RPMI7951 (cell line): ENCODE measurements at places on chromosomes 2 and 18. TPM values are rescaled to one million over a fixed set of nuclear protein-coding genes. Genes with fewer than 3 reads are reported as not detected.

DNA sequence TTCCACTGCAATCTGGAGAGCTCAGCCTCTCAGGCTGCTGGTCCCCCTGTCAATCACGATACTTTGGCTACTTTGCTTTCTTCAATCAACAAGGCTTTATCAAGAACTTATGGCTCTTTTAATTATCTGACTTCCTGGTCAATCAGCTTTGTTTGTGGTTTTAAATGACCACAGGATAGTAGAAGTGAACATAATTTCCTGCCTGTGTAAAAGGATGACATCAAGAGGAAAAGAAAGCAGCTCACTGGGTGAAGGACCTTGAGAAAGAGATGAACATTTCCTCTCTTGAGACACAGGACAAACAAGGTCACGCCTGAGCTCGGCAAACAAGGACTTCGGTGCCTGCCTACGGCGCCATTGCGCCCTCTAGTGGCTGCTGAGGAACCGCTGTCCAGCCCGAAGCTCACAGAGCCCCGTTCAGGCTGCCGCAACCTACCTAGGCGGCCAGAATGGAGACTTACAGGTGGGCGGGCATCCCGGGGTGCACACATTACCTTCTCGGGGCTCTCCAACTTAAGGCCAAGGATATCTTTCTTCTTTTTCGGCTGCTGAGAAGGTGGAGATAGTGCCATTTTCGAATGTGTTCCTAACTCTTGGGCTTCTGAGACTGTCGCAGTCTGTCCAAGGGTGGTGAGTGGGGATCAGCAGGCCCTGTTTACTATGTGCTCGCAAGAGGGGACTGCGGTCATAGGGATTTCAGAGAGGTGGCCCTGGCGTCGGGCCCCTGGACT is 54.0 kb downstream of the IL1RL2 start:
- peak; percentile 93 for DNase-seq

DNA sequence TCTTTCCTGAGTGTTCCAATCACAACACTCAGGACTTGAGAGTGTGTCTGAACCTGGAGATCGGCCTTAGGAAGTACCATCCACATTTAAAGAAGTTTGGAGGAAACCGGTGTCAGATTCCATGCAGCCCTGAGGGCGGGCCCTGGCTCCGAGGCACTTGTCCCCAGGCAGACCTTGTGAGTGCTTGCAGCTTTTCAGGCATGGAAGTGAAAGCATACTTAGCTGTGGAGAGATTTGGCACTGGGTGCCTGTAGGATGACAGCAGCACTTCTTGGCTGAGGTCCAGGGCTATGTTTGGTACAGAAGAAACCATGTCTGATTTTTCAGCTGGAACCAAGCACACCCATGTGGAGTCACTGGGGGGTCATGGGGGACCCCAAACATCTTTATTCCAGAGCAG is 230.8 kb downstream of the SEPTIN10 start:
- peak; percentile 89 for DNase-seq

GRCh38 chr18:23226391-23226790 is 91.1 kb downstream of the CABLES1 start:
- DNase-seq = no peak

GRCh38 chr2:106034325-106034724 is 159.8 kb downstream of the UXS1 start:
- no peak for DNase-seq

- DNase-seq = peak; percentile 39
Measured at GRCh38 chr2:146734042-146734820, 1110.6 kb upstream of the ACVR2A start.

DNA sequence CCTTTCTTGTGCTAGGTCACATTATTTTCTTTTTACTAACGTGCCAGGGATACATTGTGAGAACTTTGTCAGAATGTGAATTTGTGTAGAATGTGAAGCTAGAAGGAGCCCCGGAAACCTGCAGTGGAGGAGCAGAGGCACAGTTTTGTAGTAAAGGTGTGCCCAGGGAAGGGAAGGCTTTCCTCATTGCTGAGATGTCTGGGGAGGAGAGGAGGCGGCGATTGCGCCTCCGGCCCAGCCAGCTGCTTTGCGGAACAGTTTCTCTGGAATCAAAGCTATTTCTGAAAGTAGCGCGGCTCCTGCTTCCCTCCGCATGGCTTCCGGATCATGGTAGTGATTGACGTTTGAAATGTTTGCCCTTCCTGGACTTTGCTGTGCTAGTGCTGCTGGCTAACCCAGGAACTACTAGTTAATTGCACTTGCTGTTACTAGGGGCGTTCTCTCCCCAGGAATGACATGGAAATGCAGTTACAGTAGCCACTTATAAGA is 83.1 kb upstream of the RBM44 start:
- no peak for DNase-seq

GRCh38 chr2:152234277-152234676 is 58.7 kb upstream of the STAM2 start:
- DNase-seq = no peak

- DNase-seq = no peak
Measured at GRCh38 chr2:236689981-236690380, 120.4 kb downstream of the ACKR3 start.

GRCh38 chr18:67265464-67266245 is 250.9 kb downstream of the DSEL start:
- DNase-seq = peak; percentile 15

DNA sequence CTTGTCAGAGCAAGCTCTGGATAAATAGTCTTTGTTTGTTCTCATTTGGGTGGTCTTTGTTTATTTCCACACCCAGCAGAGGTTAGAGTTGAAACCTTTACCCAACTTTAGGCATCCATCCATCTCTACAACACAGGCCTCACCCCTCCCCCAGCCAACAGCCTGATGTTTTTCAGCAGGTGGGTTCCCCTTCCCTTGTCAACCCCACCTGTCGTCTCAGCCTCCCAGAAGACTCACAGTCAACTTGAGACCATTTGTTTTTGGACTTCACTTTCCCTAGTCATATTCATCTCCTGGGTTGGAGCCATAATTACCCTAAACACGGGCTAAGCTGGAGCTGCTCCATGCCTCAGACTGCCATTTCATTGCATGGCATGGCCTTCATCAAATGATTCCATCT is 31.7 kb upstream of the IL36G start:
- DNase-seq = no peak

- no peak for DNase-seq
Measured at GRCh38 chr2:185318271-185318724, 420.3 kb upstream of the FSIP2 start.

- no peak for DNase-seq
Measured at GRCh38 chr18:9897129-9897528, 11.4 kb downstream of the TXNDC2 start.

DNA sequence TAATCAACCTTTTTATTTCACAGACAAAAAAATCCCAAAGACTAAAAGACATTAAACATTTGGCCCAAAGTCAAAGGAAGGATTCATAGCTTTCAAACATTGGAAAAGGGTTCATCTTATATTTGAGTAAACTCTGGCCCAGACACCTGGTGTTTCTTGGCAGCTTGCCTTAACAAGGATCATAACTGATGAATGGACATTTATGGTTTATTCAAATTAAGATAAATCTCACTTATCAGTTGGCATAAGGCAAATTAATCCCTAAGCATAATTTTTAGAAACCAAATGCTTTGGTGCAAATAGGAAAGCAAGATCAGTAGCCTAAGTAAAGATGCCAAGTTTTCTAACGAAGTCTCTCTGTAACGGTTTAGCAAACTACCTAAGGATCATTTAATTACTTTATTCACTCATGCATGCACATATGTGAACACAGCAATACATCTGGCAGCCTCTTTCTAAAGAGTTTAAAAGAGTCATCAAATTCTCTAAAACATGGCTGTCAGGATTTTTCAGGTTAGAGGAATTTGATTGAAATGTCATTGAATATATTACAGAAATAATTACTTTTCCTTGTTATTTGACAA is 323.4 kb upstream of the RBMS1 start:
- no peak for DNase-seq

UGT1A8 gene
- total RNA-seq = not detected in 2 replicates
